ENCODE measurements at places on chromosomes 4 and X. TPM values are rescaled to one million over a fixed set of nuclear protein-coding genes. Genes with fewer than 3 reads are reported as not detected.

The ATOH1 gene
- total RNA-seq, result not detected

The VSIG4 gene
- not detected for total RNA-seq

The HSFX4 gene
- total RNA-seq, result not detected

The PPARGC1A gene
- 0.12 TPM for total RNA-seq

The SLC10A4 gene
- total RNA-seq, result not detected

The PAK3 gene
- total RNA-seq, result 8.5 TPM

The FAM9C gene
- total RNA-seq, result not detected

The ADH7 gene
- total RNA-seq, result not detected

The ETDA gene
- total RNA-seq, result not detected

The RAB41 gene
- not detected for total RNA-seq

The TMPRSS11F gene
- not detected for total RNA-seq

The C4orf54 gene
- not detected for total RNA-seq

Data from MCF 10A (cell line).